Motor neuron (in vitro differentiated cells): ENCODE measurements at places on chromosomes 2 and 18. TPM values are rescaled to one million over a fixed set of nuclear protein-coding genes. Genes with fewer than 3 reads are reported as not detected.
A peak's percentile ranks its signal among the peaks of the same experiment; 100 is the strongest.

DNA sequence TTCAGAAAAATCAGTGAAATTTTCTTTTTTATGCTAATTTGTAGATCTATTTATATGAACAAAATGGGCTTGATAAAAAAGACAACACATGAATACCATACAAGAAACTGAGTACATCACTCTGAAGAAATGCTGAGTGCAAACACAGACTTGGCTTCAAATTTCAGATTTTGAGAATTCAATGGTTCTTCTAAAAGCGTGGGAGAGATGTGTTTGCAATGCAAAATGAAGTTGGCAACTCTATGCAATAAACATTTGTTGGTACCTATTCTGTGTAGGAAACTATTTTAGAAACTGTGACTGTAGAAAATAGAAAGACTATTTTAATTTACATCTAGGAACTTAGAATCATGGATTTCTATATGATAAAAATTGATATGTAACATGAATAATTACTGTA lies 1834.1 kb upstream of the CELF4 start:
- ATAC-seq: no peak

GRCh38 chr2:152580714-152581113 lies 136.5 kb downstream of the PRPF40A start:
- ATAC-seq: no peak

DNA sequence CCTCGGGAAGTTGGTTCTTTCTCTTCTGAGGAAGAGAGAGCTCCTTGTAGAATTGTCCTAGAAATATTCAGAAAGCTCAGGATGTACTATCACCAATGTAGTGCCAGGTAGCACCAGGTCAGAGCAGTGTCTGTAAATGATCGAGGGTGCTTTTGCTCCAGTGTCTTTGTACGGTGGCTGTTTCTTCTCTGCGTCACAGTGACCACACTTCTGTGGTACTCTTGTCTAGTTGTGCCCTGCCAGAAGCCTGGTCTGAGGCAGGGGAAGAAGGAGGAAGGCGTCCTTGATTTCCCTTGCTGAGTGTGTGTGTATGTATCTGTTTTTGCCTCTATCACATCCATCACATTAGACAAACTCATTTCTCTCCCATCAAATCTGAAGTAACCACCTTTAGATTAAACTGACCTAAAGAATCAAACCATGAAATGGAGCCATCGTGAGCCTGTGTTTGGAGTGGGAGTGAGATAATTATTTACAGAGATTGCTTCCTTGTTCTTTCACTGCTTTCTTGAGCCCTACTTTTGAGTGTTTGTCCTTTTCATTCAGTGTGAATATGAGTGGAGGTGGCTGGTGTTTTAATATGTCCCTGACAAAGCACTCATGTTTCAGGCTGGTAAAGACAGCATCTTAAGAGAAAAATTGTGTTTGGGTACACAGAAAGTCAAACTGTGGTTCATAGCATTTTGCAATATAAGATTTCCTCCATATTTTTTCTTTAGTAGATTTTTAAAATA lies 97.2 kb downstream of the ACOXL start:
- no peak for ATAC-seq

The MOGAT1 gene
- not detected in 2 replicates for total RNA-seq

- no peak for ATAC-seq
Measured at GRCh38 chr18:8835521-8835953, 130.2 kb downstream of the MTCL1 start.

The ATIC gene
- 44.5 and 49.1 TPM in 2 replicates for total RNA-seq

The CFAP221 gene
- 2.2 TPM in 1 of 2 replicates, not detected in the other for total RNA-seq

The UGT1A8 gene
- 0.09 TPM in 1 of 2 replicates, not detected in the other for total RNA-seq

DNA sequence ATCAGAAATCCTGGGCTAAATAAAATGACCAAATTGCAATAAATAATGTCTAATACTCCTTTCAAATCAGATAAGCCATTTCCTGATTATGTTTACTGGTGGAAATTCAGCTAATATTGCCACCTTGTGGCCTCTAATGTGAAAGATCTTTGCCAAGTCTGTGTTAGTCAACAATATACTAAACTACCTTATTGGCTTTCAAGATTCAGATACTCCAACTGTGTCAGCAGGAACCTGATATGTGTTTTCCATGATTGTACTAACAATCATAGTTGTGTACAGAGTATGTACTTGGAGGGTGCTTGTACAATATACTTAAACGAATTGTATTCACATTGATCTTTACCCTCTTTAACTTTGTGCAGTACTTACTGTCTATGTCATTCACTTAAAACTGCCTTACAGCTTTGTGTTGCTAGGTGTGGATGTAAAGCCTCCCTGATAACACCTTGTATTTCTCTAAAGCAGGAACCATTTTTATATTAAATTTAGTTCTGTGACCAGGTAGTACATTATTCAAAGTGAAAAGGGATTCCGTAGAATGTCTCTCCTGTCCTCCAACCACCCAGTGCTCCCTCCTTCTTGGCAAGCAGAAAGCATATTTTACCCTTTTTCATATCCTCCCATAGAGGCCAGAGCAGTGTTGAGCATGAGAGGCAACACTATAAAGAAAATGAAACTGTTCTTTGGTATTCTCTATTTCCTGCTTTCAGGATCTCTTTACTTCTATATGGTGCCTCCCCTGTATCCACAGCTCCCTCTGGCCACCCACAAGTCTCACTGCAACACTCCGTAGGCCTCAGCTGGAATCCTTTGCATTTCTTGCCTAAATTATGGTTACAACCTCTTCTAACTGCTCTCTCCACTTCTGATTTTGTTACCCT lies 75.2 kb upstream of the C2orf15 start:
- ATAC-seq: peak; percentile 27

DNA sequence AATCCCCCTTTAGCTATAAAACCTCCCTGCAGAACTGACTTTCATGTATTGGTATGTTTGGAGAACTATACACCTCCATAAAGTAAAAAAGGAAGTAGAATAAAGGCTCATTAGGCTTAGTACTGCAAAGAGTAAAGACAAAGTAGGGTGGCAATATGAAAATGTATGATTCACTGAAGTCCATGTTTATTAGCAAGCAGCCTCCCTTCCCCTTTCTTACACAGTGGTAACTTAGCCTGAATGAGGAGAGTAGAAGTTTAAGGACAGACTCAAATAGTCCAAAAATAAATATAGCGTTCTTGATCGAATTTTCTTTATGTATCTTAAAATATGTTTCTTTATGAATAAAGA lies 1.5 kb downstream of the ZNF804A start:
- no peak for ATAC-seq

DNA sequence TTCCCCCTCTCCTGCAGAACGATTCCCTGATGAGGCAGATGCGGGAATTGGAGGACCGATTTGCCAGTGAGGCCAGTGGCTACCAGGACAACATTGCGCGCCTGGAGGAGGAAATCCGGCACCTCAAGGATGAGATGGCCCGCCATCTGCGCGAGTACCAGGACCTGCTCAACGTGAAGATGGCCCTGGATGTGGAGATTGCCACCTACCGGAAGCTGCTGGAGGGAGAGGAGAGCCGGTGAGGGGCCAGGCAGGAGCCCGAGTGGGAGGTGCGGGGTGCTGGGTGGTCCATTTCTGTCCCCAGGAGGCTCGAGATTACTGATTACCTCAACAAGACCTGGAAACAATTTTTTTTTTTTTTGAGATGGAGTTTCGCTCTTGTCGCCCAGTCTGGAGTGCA lies 3.1 kb downstream of the DES start:
- no peak for ATAC-seq

DNA sequence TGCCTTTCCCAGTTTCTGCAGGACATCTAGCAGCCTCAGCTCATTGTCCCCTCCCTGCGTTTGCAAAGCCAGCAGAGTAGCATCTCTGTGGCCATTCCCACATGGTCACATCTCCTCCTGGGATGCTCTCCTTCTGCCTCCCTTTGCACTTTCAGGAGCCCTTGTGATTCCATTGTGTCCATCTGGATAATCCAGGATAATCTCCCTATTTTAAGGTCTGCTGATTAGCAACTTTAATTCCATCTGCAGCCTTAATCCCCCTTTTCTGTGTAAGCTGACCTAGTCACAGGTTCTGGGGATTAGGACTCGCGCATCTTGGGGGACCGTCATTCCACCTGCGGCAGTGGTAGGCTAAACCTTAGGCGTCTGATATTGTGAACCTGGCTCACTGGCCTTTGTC lies 70.7 kb downstream of the NEDD4L start:
- no peak for ATAC-seq

DNA sequence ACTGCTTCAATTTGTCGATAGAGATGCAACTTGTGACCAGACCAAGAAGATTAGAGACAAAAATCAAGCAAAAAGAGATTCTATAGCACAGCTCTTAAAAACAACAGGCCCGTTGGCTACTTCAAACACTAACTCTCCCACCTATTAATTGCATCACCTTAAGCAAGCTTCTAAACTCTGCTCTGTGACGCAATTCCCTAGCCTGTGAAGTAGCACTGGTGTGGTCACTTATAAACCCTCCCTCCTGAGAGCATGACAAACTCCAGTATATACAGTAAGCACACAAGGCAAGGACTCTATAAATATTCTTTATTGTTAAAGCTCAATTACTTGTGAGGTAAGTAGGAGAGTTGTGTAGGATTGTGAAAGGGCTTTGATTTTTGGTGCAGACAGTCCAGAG lies 72.3 kb downstream of the CMPK2 start:
- ATAC-seq: peak; percentile 57

The ATP8B1 gene
- under 0.01 TPM in 1 of 2 replicates, not detected in the other for total RNA-seq

- ATAC-seq: no peak
Measured at GRCh38 chr2:43762286-43762685, 11.6 kb upstream of the DYNC2LI1 start.

The PLCL1 gene
- 8.1 and 8.6 TPM in 2 replicates for total RNA-seq

- ATAC-seq: no peak
Measured at GRCh38 chr18:73235491-73235890, 367.7 kb upstream of the NETO1 start.

DNA sequence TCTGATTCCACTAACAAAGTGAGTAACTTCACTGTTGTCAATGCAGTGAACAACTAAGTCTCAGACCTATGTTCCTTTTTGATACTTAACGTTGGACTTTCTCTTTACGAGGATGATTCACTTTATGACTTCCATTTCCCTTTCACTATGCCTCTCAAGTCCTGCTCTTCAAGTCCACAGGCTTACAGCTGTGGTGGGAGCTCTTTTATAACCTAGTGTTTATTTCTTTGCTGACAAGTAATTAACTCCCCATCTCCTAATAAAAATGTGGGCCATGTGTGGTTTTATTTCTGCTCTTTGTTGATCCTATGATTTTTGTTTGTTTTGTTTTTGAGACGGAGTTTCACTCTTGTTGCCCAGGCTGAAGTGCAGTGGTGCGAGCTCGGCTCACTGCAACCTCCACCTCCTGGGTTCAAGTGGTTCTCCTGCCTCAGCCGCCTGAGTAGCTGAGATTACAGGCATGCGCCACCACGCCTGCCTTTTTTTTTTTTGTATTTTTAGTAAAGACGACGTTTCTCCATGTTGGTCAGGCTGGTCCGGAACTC lies 142.1 kb downstream of the USP34 start:
- no peak for ATAC-seq

GRCh38 chr2:64134813-64135212 lies 9.4 kb downstream of the PELI1 start:
- ATAC-seq: no peak

DNA sequence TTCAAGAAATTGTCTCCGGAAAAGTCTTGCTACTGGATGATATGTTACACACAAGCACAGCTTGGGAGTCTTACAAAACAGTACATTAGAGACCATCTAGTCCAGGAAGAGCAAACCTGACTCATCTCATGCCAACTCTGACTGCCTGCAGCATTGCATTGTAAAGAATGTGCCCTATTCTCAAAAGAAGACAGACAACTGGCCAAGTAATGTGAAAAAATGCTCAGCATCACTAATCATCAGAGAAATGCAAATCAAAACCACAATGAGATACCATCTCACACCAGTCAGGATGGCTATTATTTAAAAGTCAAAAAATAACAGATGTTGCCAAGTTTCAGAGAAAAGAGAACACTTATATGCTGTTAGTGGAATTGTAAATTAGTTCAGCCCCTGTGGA lies 42.7 kb upstream of the GORASP2 start:
- no peak for ATAC-seq

GRCh38 chr18:34947711-34948125 lies 93.5 kb upstream of the MAPRE2 start:
- ATAC-seq: peak; percentile 67

- peak; percentile 17 for ATAC-seq
Measured at GRCh38 chr18:47150824-47151366, 595 bp upstream of the HDHD2 start.

DNA sequence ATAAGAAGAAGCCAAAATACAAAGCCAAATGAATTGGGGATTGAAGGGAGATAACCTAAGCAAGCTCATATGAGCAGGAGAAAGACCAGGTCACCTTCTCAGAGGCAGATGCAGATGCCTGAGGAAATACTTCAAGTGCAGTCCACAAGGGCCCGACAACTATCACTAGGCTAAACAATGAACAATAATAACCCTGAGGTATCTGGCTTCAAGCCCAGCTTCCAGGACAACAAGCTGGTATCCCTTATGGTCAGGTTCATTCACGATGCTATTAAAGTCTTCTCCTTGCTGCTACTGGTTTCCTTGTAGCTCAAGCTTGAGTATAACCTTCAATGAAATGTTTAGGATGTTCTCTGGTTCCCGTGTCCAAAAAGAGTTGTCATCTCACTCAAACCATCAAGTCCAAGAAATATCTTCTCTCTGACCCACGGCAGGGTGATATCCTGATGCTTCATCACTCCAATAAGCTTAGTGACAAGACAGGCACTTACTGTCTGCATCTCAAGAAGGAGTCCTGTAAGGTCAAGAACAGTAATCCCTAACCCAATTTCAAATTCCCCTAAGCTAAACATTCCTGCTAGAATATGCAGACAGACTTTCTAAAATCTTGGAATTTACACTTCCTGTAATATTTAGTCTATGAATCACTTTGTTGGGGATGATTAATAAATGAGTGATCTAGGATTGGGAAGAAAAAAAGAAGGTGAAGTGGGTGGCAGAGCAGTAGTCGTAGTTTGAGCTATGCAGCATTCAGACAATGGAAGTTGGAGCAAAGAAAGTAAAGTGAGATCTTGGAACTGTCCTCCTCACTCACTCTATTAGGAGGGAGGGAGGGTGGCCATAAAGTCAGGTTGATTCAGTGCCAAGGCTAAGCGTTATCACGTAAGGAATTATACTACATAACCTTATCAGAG lies 33.1 kb downstream of the CHN1 start:
- ATAC-seq: peak; percentile 80

DNA sequence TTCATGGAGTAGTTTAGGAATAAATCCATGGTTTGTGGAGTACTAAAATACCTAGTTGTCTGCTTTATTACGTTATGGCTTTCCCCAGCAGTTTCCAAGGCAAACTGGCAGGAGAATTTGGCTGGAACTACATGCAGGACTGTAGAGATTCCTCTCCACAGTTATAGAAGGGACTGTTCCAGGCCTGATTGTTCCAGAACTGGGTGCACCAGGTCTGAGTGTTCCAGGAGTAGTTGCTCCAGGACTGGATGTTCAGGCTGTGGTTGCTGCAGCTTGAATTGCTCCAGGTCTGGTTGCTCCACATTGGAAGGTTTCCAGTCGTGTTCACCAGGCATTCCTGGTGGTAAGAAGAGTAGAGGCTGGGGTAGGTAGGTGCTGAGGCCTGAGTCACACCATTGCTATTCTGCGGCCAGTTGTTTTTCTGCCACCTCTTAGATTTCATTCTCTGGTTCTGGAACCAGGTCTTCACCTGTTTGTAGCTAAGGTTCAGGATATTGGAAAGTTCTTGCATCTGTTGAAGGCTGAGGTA lies 28.1 kb downstream of the SGPP2 start:
- ATAC-seq: no peak
